CD4-positive, alpha-beta T cell (primary cell): ENCODE measurements at places on chromosomes 12 and 14. TPM values are rescaled to one million over a fixed set of nuclear protein-coding genes. Genes with fewer than 3 reads are reported as not detected.

ZNF891 gene
- 4.5 TPM for total RNA-seq

MAP3K12 gene
- 15.2 TPM for total RNA-seq

KRT7 gene
- total RNA-seq: not detected

PRH2 gene
- total RNA-seq: not detected

DUSP6 gene
- total RNA-seq: 11.8 TPM

SLC6A15 gene
- total RNA-seq: not detected
